HEK293T (cell line): ENCODE measurements at places on chromosomes 5 and 9.
A peak's percentile ranks its signal among the peaks of the same experiment; 100 is the strongest.

- no peak for DNase-seq
Observed at GRCh38 chr5:68484307-68485068, 268.9 kb downstream of the PIK3R1 start.

DNA sequence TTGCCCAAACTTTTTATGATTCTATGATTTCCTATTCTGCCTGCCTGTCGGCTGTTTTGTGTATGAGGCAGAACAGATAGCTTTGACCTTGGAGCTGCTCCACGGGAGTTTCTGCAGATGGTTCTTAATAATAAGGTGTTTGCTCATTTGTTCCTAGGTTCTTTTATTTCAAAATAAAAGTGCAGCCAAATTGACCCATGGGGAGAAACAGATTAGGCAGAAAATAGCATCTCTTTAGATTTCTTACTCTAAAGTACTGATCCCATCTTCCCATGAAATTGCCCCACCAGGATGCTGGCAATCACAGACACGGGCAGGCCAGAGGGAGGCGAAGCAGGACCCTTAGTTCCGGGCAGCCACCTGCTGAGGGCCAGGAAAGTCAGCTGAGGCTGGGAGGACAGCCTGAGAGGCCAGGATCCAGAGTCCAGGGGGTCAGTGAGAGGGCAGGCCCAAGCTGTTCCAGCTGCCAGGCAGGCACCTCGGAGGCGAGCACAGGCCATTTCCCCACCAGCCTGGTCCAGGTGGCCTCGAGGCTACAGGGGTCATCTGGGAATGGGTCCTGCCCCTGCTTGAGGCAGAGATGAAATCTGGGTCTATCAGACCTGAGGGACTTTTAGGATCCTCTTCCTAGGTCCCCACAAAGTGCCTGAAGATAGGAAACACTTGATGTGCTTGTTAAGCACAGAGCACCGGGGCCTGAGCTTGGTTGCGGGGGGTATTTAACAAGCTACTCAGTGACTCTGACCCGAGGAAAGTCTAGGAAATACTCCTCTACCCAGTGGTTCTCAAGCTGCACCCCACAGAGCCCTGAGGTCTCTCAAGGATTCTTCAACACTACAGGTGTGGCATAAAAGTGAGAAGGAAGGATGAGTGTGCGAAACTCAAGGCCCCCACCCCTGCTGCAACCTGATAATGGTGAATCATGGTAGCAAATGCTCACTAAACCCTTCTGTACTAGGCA is 145.4 kb downstream of the CMYA5 start:
- DNase-seq = no peak

DNA sequence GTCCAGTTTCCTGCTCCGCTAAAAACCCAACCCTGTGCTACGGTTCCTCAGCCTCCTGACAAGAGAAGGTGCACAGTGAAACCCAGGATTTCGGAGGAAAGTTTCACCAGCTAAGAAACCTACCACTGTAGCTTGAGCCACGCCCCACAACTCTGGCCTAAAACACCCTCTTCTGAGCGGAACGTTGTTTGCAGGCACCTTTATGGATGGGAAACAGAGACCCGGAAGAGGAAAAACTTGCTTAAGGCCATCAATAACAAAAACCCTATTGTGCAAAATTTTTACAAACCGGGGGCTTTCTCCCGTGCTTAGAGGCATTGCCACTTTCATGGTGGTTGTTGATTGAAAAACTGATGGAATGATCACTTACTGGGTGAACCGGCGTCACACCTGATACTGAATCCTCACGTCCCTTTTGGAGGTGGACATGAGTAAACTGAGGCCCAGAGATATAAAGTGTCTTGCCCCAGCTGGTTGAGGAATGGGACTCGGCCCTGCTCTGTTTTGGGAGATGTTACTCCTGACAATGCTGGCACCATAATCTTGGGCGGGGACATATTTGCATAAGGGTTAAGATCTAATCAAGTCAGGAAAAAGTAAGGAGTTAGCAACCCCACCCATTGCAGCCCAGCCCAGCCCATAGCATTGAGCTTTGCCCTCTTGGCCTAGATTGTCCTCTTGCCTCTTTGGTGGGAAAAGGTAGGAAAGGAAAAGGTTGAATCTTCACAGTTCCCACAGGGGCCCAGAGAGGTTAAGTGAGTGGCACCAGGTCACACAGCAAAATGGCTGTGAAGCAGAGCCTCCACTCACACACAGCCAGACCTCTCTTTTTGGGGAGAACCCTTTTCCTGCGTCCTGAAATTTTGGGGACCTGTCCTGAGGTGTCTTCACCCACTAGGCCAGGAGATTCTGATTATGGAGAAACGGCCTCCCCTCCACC is 23.2 kb upstream of the PTGS1 start:
- no peak for DNase-seq

DNA sequence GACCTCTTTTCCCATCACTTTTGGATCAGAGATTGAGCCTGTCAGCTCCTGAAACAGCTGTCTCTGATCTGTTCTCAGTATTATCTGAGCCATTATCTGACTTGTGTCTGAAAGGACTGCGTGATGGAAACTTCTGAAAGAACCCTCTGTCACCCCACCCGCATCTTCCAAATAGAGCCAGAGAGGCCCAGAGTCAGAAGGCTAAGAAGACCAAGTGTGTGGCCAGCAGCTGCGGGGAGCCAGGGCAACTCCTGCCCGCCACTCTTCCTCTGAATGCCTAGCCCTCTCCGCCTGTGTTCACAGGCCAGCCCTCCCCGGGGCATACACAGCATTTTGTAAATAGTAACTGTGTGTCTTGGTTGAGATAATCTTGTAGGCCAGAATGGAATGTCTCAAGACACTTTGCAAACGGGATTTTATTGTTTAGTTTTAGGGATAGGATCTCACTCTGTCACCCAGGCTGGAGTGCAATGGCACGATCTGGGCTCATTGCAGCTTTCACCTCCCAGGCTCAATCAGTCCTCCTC is 92.7 kb downstream of the AOPEP start:
- DNase-seq = no peak

DNA sequence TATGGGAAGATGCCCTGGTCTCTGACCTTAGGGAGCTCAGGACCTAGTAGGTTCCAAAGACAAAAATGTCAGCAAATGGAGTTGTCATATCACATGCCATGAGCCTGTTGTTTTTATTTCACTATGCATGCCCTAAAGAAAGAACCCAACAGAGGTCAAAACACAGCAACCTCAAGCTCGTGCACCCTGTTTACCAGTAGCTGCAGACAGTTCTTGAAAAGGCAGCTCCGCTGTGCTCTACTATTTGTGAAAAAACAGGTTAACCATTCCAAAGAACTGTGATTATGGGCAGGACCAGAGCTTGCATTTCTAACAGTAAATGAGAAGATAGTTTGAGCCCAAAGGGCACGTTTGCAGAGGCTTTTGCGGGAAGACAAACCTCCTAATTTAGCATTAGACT is 22.8 kb downstream of the ITK start:
- DNase-seq = no peak

DNA sequence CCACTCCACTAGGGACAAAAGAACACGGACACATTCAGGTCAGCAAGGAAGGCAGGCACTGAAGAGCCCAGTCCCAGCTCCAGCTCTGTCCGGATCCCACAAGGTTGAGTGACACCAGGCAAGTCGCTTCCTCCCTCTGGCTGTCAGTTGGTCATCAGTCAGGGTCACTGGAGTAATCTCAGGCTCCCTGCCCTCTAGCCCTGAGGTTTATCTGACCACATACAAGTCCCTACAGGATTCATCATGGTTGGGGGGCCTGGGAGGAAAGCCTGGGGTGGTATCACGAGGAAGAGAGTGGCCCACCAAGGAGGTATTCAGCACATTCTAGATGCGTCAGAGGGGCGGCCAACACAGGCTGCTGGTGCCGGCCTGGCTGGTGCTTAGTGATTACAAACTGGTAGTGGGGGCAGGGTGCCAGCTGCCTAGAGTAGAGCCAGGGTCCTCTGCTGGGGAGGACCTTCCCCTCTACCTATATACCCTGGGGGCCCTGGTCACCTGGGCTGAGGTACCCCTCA is 81.5 kb downstream of the SHB start:
- no peak for DNase-seq

DNA sequence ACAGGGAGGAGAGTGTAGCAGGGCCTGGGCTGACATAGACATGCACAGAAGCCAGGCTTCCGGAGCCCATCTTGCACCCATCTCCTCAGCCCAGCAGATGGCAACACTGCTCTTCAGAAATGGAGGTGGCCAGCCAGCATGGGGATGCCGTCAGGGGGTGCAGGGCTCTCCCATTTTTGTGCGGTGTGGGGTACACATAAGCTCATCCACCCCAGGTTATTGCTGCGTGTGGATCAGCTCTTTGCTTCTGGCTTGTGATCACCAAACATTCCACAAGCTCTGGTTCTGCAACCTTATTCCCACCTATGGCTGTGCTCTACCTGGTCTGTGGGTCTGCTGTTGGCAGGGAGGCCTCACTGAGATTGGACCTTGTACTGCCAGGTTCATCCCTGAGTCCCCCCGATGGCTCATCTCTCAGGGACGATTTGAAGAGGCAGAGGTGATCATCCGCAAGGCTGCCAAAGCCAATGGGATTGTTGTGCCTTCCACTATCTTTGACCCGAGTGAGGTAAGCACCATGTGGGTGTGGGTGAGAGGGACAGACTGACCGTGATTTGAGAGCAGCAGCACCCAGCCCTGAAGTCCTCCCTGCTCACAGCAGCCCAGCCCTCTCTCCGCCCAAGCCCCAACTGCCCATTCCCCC is 17.3 kb downstream of the SLC22A5 start:
- peak; percentile 48 for DNase-seq

- DNase-seq = no peak
Observed at GRCh38 chr5:129943936-129944335, 39.7 kb downstream of the CHSY3 start.

- DNase-seq = no peak
Observed at GRCh38 chr9:10005206-10005605, 607.6 kb downstream of the PTPRD start.

- DNase-seq = no peak
Observed at GRCh38 chr5:9188131-9188530, 357.7 kb downstream of the SEMA5A start.

- DNase-seq = no peak
Observed at GRCh38 chr9:130780415-130780814, 54.6 kb upstream of the ABL1 start.

GRCh38 chr9:77183581-77183980 is 6.2 kb downstream of the VPS13A start:
- DNase-seq = no peak

DNA sequence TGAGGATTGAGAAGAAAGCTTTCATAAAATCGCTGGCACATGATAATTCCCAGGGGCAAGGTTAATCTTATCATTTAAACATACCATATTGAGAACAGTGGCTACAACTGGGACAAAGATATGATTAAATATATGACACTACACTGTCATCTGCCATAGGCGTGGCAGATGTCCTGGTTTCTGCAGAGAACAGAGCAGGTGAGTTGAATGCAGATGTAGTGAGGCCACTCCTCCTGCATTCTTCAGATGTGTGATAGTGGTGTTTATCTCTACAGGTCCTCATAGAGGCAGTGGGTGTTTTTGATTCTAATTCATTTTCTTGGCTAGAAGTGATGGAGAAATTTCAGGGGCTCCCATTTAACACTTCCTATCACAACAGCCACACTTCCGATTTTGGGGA is 237.0 kb upstream of the CDH9 start:
- DNase-seq = no peak

GRCh38 chr5:66021585-66021984 is 95.2 kb downstream of the ERBIN start:
- DNase-seq = no peak

GRCh38 chr9:76323490-76323889 is 70.7 kb downstream of the RFK start:
- no peak for DNase-seq

DNA sequence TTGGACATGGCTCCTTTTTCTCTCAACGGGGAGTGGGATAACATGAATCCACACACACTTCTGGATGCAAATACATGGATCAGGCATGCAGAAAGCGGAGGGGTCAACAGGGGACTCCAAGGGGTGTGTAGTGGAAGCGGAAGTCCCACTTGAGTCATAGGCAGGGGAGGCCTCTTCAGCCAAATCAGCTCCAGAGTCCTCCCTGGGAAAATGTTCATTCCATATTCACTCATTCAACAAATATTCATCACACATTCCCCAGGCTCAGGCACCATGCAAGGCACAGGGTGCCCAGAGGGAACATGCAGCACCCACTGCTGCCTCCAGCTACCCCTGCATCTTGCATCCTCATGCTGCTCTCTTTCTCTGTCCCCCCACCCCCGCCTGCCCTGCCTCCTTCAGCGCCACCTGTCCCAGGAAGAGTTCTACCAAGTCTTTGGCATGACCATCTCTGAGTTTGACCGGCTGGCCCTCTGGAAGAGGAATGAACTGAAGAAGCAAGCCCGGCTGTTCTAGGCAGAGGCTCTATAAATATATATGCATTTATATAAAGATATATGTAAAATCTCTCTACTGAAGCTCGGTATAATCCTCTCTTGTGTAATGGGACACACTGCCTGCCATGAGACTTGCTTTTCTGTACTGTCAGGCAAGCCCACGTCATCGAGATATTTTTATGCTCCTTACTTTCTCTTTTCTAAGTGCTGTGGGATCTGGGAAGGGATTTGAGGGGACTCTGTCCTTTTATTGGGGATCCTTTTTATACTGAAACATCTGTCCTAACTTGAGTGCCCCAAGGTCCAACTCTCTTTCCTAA is 13.6 kb upstream of the AFAP1L1 start:
- no peak for DNase-seq

DNA sequence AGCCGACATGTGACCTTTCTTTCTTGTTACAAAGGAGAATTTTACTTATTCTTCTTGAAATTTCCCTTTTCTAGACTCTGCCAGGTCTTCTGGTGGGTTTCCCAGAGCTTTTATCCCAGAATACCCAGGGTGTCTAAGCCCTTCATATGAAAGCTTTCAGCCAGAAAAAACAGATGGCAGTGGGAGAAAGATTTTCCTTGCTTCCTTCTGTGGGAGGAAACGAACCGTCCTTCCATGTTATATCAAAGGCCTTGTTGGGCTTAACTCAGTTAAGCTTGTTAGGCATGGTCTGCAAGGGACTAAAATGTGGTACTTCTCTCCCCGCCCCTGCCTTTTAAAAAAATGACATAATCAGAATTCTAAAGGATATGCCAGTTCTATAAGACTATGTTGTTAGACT is 47.5 kb downstream of the SPATA31D1 start:
- DNase-seq = no peak

GRCh38 chr5:61964201-61964600 is 341.8 kb upstream of the KIF2A start:
- no peak for DNase-seq

GRCh38 chr9:6224393-6225154 is 9.0 kb downstream of the IL33 start:
- no peak for DNase-seq

- DNase-seq = no peak
Observed at GRCh38 chr5:133340002-133340755, 272.2 kb downstream of the FSTL4 start.

DNA sequence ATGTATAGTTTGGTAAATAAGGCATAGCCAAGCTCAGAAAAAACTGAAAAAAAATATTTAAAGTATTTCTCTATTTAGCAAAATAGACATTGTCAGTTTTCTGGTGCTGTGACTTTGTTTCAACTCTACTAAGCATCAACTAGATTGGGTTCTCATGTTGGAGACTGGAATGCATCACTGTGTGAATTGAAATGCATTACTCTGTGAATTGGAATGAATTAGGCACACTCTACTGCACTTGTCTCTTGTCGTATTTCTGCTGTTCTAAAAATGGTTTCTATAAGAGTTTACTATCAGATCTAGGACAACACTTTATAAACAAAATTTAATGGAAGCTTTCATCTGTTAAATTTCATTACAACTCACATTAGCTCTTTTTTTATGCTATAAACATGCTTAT is 1772.2 kb downstream of the MAT2B start:
- DNase-seq = no peak
